ENCODE measurements at places on chromosomes 16 and 17.

- DNase-seq, result no peak
These were observed 834.4 kb downstream of the KCNJ2 start for GRCh38 chr17:71003736-71004135.

GRCh38 chr17:80877729-80878303 lies 113.8 kb upstream of the CHMP6 start:
- DNase-seq, result no peak

GRCh38 chr16:63745456-63745855 lies 1376.4 kb downstream of the CDH11 start:
- no peak for DNase-seq

GRCh38 chr16:86516623-86517003 lies 6.3 kb downstream of the FOXF1 start:
- peak; percentile 11 for DNase-seq

GRCh38 chr17:29378500-29378899 lies 11.7 kb upstream of the TAOK1 start:
- no peak for DNase-seq

Measured in MG63 (cell line).